Smooth muscle cell of trachea (primary cell): ENCODE measurements at places on chromosomes 11 and 22. TPM values are rescaled to one million over a fixed set of nuclear protein-coding genes. Genes with fewer than 3 reads are reported as not detected.

Gene KCNQ1OT1
- total RNA-seq = 5.0 and 7.7 TPM in 2 replicates

Gene RFPL2
- not detected in 2 replicates for total RNA-seq

Gene PATE2
- 0.29 and 0.66 TPM in 2 replicates for total RNA-seq

Gene RAB36
- total RNA-seq = 4.2 and 5.6 TPM in 2 replicates

Gene CBLIF
- total RNA-seq = not detected in 2 replicates

Gene TTLL8
- not detected in 2 replicates for total RNA-seq

Gene LIF
- 10.6 and 40.4 TPM in 2 replicates for total RNA-seq

Gene FAM181B
- total RNA-seq = under 0.01 TPM in 1 of 2 replicates, not detected in the other

Gene HBG1
- not detected in 2 replicates for total RNA-seq

Gene OR52N4
- total RNA-seq = not detected in 2 replicates

Gene ZC3H12C
- 6.1 and 11.7 TPM in 2 replicates for total RNA-seq

Gene KLHDC7B
- 0.15 and 0.33 TPM in 2 replicates for total RNA-seq

Gene OR10A6
- total RNA-seq = under 0.01 TPM in 1 of 2 replicates, not detected in the other

Gene TMEM191B
- 0.83 TPM in 1 of 2 replicates, not detected in the other for total RNA-seq

Gene NDUFV1
- 226 and 257 TPM in 2 replicates for total RNA-seq

Gene SCGB1A1
- not detected in 2 replicates for total RNA-seq

Gene ART1
- total RNA-seq = not detected in 2 replicates

Gene MYBPC3
- not detected in 2 replicates for total RNA-seq

Gene OR52I2
- not detected in 2 replicates for total RNA-seq

Gene TRIM48
- not detected in 2 replicates for total RNA-seq

Gene UPB1
- total RNA-seq = not detected in 2 replicates

Gene SHANK3
- 0.29 and 1.5 TPM in 2 replicates for total RNA-seq

Gene C22orf39
- total RNA-seq = 12.7 and 18.4 TPM in 2 replicates

Gene DDI1
- total RNA-seq = not detected in 2 replicates

Gene ACTN3
- 0.17 TPM in 1 of 2 replicates, not detected in the other for total RNA-seq
